Cardiac muscle cell (in vitro differentiated cells and primary cell): ENCODE measurements at places on chromosomes 2 and 18. TPM values are rescaled to one million over a fixed set of nuclear protein-coding genes. Genes with fewer than 3 reads are reported as not detected.
A peak's percentile ranks its signal among the peaks of the same experiment; 100 is the strongest.

GRCh38 chr18:47215554-47216138 is 35.8 kb downstream of the SKOR2 start:
- peak; percentile 78 for DNase-seq
- H3K27ac ChIP-seq = no peak overlapping the region
- peaks cover 46% of the 10 kb centered on the region for H3K27me3 ChIP-seq
- no peak overlapping the region for H3K4me3 ChIP-seq
- no peaks in the 10 kb centered on the region for H3K4me1 ChIP-seq

DNA sequence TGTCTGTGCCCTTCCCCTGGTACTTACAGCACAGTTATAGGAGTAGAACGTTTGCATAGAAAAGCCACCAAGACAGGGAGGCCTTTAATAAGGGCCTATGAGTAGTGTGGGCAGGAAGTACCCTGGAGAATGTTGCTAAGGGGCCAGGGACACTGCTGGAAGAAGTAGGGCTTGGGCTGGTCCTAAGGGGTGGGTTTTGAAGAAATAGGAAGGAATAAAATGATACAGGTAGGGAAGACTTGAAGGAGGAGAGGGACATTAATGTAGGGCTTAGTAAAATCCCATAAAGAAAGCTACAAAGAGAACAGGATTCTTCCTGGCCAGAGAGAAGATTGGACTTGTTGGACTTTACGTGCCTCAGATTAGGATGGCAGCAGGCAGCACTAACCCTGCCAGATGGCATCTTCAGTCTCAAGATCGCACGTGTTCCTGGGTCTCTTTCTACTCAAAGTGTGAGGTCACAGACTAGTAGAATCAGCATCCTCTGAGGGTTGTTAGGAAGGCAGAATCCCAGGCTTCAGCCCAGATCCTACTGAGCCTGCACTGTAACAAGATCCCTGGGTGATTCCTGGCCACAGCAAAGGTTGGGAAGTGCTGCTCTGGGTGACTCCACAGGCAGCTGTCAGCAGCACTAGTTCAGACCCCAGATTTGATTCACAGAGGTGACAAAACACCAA is 39.2 kb downstream of the EPAS1 start:
- no peak for DNase-seq
- H3K4me3 ChIP-seq = no peak overlapping the region
- H3K27me3 ChIP-seq = no peaks in the 10 kb centered on the region
- H3K36me3 ChIP-seq = no peaks in the 10 kb centered on the region
- H3K4me1 ChIP-seq = peaks cover 33% of the 10 kb centered on the region
- H3K27ac ChIP-seq = no peak overlapping the region

DNA sequence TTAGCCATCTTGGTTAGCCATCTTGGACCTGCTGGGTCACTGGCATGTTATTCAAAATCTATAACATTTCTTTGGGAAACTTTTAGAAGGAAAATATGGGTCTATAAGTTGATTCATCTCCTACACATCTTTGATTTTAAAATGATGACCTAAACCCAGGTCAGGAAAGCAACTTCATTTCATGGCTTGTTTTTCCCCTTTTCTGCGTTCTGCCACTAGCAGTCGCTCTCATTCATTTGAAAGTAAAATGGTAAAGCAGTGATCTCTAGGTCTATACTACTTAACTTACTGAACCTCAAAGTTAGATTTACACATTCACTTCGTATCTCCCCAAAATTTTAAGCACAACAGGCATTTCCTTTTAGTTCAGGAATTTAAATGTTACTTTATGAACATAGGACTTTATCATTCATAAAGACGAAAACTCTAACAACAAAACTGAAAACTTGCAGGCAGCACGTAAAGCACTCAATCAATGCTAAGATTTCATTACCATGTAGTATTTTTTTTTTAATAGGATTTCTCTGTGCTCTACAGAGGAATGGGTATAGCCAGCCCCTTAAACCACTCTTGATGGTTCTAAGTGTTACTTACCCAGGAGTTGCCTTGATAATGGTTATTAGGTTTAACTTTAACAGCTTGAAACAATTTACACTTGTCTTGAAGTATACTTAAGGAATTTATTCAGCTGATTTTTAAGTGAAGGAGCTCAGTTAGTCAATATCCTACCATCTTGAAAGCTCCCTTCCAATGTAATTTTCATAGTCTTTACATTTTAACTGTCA is 62.5 kb downstream of the GORASP2 start:
- H3K27me3 ChIP-seq = no peaks in the 10 kb centered on the region
- DNase-seq = no peak
- H3K4me1 ChIP-seq = no peaks in the 10 kb centered on the region

DNA sequence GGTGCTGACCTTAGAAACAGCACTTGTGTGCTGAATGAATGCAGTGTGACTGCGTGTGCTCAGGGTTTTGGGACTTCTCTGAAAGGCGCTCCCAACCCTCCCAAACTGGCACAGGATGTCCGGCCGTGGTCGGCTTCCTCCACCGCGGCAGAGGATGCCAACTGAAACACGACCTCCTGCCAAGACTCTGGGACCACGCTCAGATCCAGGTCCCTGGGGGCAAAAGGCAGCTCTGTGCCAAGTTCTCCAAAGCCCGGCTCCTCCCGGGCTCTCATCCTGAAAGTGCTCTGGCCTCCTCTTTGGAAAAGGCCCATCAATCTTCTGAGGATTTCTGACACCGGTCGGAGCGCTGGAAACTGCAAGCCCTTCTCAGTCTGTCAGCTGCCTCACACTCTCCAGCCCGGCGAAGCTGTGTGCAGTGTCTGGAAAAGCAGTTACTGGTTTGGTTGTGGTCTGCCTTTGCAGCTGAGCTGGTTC is 32.3 kb upstream of the ZBTB7C start:
- H3K27ac ChIP-seq = no peak overlapping the region
- no peaks in the 10 kb centered on the region for H3K36me3 ChIP-seq
- no peak overlapping the region for H3K4me3 ChIP-seq

GRCh38 chr18:45590036-45590886 is 25.0 kb upstream of the SLC14A2 start:
- H3K27ac ChIP-seq = no peak overlapping the region
- no peaks in the 10 kb centered on the region for H3K4me1 ChIP-seq
- peak; percentile 43 for DNase-seq
- no peaks in the 10 kb centered on the region for H3K36me3 ChIP-seq
- no peaks in the 10 kb centered on the region for H3K27me3 ChIP-seq
- no peak overlapping the region for H3K4me3 ChIP-seq

- H3K36me3 ChIP-seq = no peaks in the 10 kb centered on the region
- no peaks in the 10 kb centered on the region for H3K27me3 ChIP-seq
- H3K27ac ChIP-seq = no peak overlapping the region
- no peak overlapping the region for H3K4me3 ChIP-seq
Observed at GRCh38 chr2:238929242-238930081, 81.6 kb downstream of the TWIST2 start.

The ZBTB7C gene
- total RNA-seq = 5.5 and 6.2 TPM in 2 replicates

GRCh38 chr2:27807476-27807875 is 36.0 kb downstream of the MRPL33 start:
- H3K4me1 ChIP-seq = no peaks in the 10 kb centered on the region
- no peaks in the 10 kb centered on the region for H3K27me3 ChIP-seq
- H3K4me3 ChIP-seq = no peak overlapping the region

The DLGAP1 gene
- total RNA-seq = 3.1 and 7.9 TPM in 2 replicates

DNA sequence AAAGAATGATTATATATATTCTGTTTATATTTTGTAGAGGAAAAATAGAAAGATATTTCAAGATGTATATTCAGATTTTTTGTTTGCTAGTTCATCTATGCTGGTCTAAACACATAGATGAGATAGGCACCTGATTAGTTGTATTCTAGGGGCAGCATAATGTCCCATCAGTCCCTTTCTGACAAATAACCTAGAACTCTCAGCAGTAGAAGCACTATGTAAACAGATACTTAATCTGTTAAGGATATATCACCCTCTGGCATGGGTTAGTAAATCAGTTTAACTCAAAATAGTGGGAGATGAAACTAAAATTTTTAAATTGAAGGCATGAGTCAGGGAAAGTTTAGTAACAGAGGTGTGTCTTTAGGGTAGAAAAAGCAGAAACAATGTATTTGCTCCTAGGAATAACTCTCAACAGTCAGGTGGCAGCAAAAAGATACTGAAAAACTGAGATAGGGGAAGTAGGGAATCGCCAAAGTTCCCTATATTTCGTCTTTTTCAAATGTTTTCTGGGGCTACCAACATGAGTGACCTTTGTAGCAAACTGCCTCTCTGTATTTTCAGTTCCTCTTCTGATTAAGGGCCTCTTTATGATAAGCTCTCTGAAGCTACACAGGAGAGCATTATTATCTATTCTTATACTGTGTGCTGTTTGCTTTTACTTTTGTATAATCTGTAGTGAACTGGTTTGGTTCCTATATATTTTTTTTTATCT is 5.7 kb downstream of the PPP1R1C start:
- DNase-seq = no peak
- no peak overlapping the region for H3K4me3 ChIP-seq
- H3K4me1 ChIP-seq = peaks cover 30% of the 10 kb centered on the region
- no peaks in the 10 kb centered on the region for H3K36me3 ChIP-seq
- H3K27ac ChIP-seq = peak overlapping the region; percentile 53
- H3K27me3 ChIP-seq = no peaks in the 10 kb centered on the region

The PPP1R1C gene
- total RNA-seq = 4.7 and 12.1 TPM in 2 replicates

DNA sequence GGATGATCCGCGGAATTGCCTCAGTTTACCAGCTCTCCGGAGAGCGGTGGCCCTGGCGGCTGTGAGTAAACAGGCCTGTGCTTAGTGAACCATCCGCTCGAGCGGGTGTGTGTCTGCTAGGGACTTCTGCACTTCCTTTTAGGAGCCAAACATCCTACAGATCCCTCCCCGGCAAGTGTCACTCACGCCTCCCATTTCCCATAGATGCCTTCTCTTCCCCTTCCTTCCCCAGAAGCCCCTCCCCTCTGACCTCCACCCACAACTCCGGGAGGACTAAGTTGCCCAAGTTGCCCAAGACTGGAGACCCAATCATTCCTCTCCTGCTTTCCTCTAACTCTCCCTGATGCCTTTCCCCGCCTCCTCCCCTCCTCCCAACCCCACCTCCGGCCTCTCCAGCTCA is 2.9 kb downstream of the C1QL2 start:
- H3K4me3 ChIP-seq = no peak overlapping the region
- H3K36me3 ChIP-seq = no peaks in the 10 kb centered on the region
- no peaks in the 10 kb centered on the region for H3K4me1 ChIP-seq
- peaks cover 100% of the 10 kb centered on the region for H3K27me3 ChIP-seq
